Stimulated activated CD4-positive, alpha-beta T cell treated with anti-CD3 and anti-CD28 coated beads, Interleukin-1b, Interleukin-23, amount 100 ng/mL, for 24 hours (primary cell): ENCODE measurements at places on chromosomes 3 and 15.

- no peak for DNase-seq
Measured at GRCh38 chr15:65058394-65059368, 9.1 kb downstream of the RASL12 start.

- DNase-seq: peak; percentile 47
Measured at GRCh38 chr3:185253645-185254410, at the start of gene EHHADH. Gene EHHADH, minus strand, starts transcription at chr3:185254049. Its CDS starts 27 bp downstream, at chr3:185254022.

DNA sequence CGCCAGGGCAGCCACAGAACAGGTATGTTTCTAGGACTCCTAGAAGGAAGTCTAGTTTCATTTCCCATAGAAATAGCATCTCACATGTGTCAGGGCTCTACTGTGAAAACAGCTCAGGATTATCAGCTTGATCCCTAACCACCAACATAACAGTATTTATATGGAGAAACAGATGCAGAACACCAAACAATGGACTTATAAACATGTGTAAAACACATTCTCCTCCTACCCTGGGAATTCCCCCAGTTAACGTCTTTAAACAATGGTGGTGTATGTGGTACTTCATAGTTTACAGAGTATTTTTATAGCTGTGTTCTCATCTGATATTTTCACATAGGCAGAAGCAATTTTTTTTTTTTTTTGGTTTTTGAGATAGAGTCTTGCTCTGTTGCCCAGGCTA, 9.7 kb downstream of the TNFSF10 start:
- DNase-seq: no peak

- no peak for DNase-seq
Measured at GRCh38 chr15:66006986-66007385, 137.7 kb downstream of the RAB11A start.

- DNase-seq: no peak
Measured at GRCh38 chr15:33132722-33133345, 61.7 kb downstream of the FMN1 start.

DNA sequence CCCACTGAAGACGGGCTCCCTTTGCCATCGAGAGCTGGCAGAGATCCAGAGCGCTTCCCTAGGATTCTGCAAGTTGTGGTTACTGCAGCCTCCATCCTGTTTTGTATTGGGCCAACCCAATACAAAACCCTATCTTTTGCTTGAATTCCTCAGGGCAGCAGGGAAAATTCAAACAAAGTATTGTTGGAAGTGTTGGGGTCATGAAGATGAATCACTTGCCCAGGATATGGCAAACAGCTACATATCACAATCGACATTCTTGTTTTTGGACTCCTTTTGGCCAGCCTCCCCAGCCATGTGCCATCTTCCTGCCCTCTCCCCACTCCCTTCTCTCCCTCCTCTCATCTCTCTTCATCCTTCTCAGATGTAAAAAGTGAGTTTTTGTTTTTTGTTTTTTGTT, 100.0 kb upstream of the TRIM42 start:
- no peak for DNase-seq

DNA sequence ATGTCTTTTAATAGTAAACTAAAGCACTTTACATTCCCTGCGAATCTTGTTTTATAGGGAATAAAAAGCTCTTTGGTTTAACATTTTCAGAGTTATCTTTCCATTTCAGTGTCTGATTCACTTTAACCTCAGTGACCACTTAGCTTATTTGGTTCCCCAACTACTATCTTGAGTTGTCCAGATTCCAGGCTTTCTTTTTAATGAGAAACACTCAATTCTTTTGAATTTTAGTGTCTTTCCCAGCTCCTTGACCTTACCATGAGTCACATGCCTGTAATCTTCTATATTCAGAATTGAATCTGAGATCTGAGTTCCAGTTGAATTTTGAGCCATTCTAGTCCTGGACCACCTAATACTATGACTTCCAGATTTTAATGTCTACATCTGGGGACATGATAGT, 144.4 kb downstream of the KCNAB1 start:
- DNase-seq: no peak

DNA sequence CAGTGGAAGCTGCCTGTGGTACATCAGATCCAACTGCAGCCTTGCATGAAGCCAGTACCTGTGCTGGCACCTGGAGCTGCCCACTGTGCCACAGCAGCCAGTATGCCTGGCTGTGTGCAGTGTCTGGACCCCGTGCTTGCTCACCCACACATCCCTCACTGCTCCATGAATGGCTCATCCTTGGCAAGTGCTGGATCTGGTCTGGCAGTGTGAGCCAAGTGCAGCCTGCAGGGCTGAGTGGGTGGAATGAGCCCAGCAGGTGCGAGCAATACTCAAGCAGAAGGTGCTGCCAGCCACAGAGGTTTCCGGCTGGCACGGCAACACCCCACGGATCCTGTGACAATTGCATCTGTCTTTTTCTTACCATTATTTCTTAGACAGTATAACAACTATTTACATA, 488.2 kb upstream of the ROBO2 start:
- no peak for DNase-seq

GRCh38 chr3:197746801-197747237, 2.9 kb upstream of the FYTTD1 start:
- DNase-seq: no peak

DNA sequence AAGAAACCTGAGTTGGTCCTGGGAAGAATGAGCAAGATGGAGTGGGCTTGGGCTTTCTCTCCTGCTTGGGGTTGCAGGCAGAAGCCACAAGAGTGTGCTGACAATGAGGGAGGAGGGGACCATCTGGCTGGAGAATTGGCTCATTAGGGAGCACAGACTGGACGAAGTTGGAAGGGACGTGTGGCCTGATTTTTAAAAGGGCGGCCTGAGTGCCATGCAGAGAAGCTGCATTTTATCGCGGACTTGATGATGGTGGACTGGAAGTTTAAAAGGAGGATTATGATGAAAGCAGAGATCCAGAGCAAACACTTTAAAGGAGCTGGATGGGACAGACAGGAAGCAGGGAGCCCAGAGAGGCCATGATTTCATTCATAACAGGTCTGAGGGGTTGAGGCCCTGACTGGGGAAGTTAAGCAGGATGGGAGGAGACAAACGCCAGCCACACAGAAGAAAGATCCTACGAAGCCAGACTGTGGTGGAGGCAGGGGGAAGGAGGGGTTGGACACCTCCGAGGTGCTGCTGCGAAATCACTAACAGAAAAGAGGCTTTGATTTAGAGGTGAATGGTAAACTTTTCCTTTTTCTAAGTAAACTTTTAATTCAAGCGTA, 23.6 kb downstream of the TLNRD1 start:
- no peak for DNase-seq

- no peak for DNase-seq
Measured at GRCh38 chr15:74808840-74809229, 3.8 kb upstream of the LMAN1L start.

- no peak for DNase-seq
Measured at GRCh38 chr15:23397779-23398178, 43.2 kb downstream of the GOLGA8S start.

DNA sequence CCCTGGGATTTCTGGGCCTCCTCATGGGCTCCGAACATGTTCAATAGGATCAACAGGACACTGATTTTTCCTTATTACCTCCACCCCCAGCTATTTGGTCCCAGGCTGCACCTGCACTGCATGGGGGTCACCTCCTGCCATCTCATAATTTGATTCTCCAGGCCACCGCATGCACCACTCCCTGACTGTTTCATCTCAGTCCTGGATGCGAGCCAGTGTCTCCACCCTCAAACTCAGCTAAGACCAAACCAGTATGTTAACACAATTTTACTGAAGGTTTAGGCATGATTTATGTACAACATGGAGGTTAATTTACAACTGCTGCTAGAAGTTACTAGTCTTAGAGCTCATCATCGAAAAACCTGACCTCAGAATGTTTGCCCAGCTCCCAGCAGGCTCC, 249.5 kb downstream of the UACA start:
- DNase-seq: no peak

DNA sequence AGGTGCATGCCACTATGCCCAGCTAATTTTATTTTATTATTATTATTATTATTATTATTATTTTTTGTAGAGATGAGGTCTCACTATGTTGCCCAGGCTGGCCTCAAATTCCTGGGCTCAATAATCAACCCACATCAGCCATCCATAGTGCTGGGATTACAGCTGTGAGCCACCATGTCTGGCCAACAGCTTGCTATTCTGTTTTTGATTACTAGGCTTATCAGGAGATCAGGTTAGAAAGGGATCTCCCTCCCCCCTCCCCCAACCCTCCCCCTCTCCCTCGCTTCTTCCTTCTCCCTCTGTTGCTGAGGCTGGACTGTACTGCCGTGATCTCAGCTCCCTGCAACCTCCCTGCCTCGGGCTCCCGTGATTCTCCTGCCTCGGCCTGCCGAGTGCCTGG, 8.6 kb downstream of the CLN6 start:
- DNase-seq: no peak

DNA sequence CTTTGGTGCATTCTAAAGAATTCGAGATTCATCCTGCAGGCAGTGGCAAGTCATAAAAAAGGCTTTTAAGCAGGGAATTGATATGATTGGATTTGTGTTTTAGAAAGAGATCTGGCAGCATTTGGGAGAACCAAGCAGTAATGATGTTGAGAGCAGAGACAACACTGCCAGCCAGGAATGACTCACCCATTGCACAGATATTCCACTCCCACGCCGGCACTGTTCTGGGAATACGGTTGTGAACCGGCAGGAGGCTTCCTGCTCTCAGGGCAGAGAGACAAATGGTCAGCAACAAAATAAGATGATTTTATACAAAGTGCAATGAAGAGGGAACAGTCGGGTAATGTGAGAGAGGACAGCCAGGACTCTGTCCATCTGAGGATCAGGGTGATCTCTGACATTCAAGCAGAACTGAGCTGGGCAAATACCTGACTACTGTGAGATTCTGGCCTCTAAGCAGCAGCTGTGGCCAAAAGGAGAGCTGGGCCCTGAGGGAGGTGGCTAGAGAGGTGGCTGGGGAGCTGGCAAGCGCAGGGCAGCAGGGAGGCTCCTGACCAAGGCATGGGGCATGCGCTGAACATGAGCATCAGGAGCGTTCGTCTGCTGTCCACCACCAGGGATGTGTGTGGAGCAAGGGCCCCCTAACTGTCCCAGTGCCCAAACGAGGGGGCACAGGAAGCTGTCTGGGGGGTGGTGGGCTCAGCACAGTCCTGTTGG, 56.1 kb upstream of the PLXNA1 start:
- no peak for DNase-seq

GRCh38 chr15:47288794-47289193, 428.5 kb upstream of the SEMA6D start:
- no peak for DNase-seq

DNA sequence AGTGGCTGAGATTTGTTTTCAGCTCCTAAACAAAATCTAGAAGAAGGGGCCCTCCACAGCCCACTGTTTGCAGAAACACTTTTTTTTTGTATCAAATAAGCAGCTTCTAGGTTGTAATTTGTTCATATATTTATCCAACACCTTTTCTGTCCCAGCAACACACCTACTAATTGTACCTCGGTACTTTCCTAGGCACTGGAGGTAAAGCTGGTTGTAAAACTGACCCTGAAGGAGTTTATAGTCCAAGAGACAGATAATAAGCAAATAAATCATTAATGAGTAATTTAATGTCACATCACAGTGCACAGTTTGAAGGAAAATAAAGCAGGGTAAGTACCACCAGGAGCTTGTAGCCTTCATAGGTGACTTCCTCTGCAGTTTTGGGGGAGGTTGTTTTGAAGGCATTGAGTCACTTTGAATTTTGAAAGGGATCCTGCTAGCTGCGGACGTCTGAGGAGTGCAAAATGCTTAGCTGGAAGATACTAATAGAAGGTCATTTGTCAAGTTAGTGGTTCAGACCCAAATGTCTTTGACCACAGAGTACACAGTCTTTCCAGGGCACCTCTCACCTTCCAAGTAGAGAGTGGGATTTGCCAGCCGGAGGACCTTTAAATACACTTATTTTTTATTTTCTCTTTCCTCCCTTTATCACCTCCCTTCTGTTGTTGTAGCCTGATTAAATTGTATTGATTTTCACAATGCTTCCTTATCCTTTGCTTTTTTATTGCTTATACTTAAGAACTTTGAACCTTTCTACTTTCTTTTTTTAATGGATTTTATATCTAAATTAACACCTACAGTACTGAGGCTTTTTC, 53.8 kb downstream of the CMSS1 start:
- DNase-seq: no peak

DNA sequence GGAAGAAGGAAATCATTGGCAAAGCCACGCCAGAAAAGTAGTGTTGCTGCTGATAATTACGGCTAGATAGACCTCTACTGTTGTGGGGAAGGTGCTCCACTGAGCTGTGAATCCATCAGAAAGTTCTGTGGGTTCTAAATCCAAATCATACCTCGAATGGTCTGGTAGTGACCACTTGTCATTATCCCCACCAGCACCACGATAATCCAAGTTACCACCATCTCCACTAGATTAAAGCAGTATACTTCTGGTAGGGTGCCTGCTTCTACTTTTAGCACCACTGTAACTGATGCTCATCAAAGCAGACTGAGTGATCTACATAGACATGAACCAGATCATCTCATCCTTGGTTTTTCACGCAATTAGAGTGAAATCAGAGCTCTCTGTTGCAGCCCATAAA, 185.5 kb downstream of the FMN1 start:
- no peak for DNase-seq

DNA sequence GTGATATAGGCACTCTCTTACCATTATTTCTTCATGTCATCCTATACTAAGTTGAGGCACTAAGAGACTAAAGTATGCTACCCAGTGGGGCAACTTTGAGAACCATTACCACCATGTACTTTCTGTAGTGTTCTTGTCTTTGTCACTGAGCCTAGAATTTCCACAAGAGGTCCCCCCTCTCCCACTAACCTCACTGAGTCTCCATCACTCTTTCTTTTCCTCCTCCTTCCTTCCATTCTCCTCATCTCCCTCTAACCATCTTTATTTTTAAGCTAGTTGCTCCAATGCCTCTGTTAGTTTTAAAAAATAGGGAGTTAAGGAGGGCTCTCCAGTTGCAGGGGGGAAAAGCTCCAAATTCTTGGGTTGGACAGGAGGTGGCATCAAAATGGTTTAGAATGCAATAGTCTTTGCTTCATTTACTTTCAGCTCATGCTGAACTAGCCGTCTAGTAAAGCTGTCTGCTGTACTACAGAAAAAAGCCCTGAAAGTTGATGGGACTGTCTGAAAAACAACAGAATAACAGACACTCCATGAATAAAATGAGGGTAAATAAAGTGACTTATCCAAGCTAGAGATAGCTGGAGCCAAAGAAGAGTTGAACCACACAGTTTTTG, 85.1 kb upstream of the MYRIP start:
- no peak for DNase-seq

GRCh38 chr3:160199108-160199507, 26.1 kb upstream of the C3orf80 start:
- DNase-seq: no peak

- DNase-seq: no peak
Measured at GRCh38 chr3:51702156-51702555, 4.7 kb upstream of the GRM2 start.
